ENCODE measurements at places on chromosomes 5 and 9.

- no peak for DNase-seq
These were observed 42.2 kb downstream of the LEAP2 start for GRCh38 chr5:132915681-132916080.

DNA sequence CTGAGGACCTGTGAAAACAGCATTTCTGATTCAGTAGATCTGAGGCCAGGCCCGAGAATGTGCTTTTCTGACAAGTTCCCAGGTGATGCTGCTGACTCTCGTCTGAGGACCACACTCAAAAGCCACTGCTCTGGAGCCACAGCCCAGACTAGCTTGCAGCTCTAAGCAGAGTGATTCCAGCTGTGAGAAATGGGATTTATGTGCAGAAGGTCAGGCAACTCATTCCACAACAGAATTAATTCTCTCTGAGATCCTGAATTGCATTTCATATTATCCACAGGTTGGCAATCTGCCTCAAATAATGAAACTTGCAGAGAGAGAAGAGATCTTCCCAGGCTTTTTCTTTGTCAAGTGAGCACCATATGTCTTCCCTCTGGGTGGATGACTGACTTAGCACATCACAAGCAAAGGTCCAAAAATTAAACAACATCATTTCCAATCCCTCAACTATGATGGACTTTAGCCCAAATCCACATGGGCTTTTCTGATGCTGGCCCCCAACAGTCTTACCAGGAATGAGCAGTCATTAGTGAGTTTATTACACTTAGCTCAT, 140.2 kb downstream of the ALDH1A1 start:
- no peak for DNase-seq

DNA sequence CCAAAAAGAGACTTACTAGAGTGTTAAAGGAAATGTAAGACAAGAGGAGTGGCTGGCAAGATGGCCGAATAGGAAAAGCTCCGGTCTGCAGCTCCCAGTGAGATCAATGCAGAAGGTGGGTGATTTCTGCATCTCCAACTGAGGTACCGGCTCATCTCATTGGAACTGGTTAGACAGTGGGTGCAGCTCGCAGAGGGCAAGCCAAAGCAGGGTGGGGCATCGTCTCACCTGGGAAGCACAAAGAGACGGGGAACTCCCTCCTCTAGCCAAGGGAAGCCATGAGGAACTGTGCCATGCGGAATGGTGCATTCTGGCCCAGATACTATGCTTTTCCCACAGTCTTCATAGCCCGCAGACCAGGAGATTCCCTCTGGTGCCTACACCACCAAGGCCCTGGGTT, 308.7 kb downstream of the AGTPBP1 start:
- DNase-seq, result no peak

DNA sequence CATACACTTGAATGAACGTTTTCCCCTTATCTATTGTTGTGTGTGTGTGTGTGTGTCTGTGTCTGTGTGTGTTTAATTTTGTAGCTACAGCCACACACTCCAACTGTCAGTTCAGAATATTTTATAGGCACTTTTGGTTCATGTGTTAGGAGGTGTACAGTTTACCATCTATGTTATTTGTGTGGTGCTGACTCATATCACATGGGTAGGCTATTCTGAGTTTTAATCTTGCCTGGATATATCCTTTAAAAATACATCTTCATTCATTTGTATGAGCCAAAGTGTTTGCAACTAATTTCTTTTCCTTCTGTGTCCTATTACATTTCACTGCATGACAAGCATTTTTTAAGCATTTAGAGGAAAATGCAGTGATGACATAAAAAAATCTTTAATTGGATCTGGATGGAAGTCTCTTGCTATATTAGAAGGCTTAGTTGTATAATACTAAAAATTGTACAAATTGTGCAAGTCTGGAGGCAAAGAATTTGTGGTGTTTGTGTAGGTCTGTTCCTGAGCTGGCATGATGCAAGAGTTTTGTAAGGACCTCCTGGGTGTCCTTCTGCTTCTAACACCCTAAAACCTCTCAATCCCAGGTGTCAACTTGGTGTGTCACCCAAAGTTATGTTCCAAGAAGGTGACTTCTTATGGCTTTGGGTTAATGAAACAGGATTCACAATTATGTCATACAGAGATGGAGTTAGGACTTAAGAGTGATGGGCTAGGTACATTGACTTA, 52.4 kb upstream of the HMHB1 start:
- no peak for DNase-seq

DNA sequence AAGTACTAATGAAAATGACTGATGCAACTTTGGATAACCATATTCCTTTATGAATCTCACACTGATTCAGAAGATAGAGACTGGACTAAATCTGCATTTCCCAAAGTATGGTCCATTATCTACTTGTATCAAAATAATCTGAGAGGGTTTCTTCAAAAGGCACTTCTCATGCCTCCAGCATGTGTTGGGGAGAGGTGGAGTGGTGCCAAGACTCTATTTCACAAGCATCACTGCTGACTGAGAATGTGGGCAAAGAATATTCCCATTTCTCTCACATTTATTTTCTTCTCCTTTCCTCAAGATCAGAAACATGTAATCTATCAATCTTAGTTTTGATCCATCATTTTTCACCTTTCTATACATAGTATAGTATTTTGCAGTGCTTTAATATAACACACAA, 135.4 kb downstream of the GABRB2 start:
- no peak for DNase-seq
